Naive thymus-derived CD8-positive, alpha-beta T cell (primary cell): ENCODE measurements at places on chromosomes 7 and 10.

GRCh38 chr10:98513704-98514103 is 67.0 kb upstream of the HPS1 start:
- DNase-seq: no peak

- no peak for DNase-seq
These were observed 19.2 kb upstream of the C10orf67 start for GRCh38 chr10:23363793-23364135.

- DNase-seq: no peak
These were observed 401.0 kb upstream of the NRP1 start for GRCh38 chr10:33735464-33735923.

DNA sequence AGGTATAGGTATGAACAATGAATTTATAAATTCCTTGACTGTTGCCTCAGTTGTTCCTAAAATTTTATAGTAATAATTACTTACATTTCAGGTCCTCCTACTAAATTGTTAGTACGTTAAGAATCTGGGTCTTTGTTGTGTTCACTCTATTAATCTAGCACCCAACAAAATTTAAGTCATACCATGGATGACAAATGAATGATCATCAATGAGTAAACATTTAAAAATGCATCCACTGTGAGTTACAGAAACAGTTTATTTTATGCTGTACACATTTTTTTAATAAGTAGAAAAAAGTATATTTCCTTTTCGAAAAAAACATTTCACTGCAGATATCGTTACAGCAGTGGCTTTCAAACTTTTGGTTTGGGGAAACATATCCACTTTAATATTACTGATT is 265.2 kb downstream of the PCLO start:
- no peak for DNase-seq
